GM04504 (cell line): ENCODE measurements at places on chromosomes 1 and 21.

GRCh38 chr1:202645097-202645476, 65.2 kb downstream of the SYT2 start:
- no peak for DNase-seq

GRCh38 chr1:26287811-26288210, 7.9 kb downstream of the SH3BGRL3 start:
- no peak for DNase-seq

DNA sequence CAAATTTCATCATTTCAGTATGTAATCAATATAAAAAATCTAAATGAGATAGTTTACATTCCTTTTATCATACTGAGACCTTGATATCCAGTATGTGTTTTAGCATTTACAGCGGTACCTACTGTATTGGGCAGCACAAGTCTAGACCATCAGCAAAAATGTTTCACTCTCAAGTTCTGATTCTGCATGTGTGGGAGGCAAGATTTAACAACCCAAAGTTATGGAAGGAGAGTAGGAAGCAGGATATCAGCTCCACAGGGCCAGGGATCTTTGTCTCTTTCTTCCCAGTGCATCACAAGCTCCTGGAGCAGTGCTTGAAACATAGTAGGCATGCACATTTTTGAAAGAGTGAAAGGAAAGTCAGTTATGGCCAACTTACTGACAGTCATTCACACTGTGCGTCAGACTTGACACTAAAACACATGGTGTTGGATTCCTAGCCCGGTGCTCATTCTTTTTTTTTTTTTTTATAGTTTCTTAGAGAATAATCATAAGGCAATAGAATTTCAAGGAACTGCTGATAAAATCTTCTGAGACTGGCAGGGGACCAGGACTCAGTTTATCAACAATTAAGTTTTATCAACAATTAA, 6.1 kb downstream of the TENT5C start:
- DNase-seq, result no peak

DNA sequence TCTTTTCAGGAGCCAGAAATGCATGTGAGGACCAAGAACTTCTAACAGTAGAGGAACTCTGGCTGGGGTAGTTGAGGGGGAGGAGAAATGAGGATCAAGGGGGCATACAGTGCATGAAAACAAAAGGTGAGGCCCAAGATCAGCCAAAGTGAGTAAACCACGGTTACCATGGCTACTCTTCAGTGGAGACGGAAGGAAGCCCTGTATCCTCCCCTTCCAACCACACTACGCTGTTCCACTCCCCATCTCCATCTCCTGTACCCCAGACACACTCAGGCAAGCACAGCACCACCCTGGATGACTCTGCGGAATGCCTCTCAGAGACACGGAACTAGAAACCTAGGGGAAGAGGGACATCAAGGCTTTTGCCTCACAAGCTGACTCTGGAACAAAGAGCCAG, 157.6 kb upstream of the CAMK1G start:
- DNase-seq, result no peak

DNA sequence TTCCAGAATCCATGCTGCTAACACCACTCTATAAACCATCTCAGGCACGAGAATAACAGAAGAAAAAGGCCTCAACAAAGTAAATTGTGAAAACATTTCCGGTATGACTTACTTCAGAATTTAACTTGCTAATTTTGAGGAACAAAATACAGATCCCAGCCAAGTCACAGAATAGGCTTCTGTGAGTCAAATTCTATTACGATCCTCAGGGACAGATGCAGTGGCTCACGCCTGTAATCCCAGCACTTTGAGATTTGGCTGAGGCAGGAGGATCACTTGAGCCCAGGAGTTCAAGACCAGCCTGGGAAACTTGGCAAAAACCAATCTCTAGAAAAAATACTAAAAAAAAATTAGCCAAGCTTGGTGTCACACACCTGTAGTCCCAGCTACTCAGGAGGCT, 8.8 kb upstream of the CCDC27 start:
- no peak for DNase-seq

- DNase-seq, result no peak
Measured at GRCh38 chr1:2858676-2859075, 57.2 kb upstream of the TTC34 start.

- no peak for DNase-seq
Measured at GRCh38 chr1:24906760-24907490, 23.2 kb downstream of the RUNX3 start.

DNA sequence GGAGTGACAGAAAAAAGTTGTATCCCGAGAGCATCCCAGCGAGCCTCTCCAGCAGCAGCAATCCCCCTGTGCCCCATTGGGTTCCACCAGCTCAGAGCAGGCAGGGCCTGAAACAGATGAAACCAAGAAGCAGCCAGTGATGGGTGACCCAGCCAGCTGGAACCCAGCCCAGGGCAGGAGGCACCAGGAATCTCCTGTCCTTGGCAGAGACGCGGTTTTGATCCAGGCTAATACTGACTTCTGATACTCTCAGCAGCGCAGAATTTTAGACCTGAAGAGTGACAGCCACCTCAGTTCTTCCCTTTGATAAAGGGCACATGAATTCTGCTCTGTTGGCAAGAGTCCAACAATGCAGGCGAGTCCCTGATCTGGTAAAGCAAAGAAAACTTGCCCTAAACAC, 11.4 kb upstream of the OLIG1 start:
- no peak for DNase-seq

- no peak for DNase-seq
Measured at GRCh38 chr1:25425098-25426085, 4.8 kb upstream of the RHCE start.

GRCh38 chr1:238722812-238723211, 663.6 kb upstream of the CHRM3 start:
- no peak for DNase-seq

DNA sequence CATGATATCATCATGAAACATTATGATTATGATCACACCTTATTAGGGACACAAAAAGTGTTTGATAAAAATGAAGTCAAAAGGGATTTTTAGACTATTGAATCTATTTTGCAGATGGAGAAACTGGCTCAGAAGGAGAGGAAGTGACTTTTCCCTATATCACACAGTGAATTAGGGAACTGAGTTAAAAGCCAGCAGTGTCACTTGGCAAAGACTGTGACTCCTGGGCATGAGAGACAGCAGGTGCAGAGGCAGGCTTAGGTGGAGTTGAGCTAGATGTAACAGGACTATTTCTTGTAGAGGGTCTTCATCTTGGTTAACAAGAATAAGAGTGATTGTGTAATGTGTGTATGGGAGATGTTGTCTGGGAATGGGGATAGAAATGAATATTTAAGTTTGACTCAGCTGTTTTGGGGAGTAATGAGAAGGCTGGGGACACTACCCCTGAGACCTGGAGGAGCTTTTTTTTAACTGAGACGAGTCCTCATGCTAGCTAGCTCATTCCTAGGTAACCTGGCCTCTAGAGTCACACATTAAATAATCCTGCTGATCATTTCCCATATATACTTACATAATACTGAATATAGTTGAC, 1.0 kb upstream of the CD84 start:
- no peak for DNase-seq

- no peak for DNase-seq
Measured at GRCh38 chr1:197559244-197559643, 216.0 kb downstream of the DENND1B start.

DNA sequence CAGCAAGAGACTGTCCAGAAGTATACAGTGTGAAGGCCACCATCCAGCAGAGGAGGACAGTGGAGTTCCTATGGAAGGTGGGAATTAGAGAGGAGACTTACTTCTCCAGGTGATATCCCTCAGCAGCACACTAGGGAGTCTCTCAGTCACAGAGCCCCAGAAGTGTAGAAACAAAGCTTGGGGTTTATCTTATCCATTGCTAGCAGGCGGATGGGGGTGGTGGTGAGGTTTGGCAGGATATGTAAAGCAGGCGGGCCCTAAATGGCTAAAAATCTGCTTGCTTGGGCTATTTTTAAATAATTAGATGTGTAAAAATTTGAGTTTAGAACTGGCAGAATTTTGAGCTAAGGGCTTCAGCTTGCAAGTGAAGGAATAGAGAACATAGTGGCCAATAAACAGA, 50.1 kb upstream of the RGS18 start:
- no peak for DNase-seq
